ENCODE measurements at places on chromosomes 5 and 9.
A peak's percentile ranks its signal among the peaks of the same experiment; 100 is the strongest.

- no peak for DNase-seq
Observed at GRCh38 chr9:10041726-10042229, 571.0 kb downstream of the PTPRD start.

DNA sequence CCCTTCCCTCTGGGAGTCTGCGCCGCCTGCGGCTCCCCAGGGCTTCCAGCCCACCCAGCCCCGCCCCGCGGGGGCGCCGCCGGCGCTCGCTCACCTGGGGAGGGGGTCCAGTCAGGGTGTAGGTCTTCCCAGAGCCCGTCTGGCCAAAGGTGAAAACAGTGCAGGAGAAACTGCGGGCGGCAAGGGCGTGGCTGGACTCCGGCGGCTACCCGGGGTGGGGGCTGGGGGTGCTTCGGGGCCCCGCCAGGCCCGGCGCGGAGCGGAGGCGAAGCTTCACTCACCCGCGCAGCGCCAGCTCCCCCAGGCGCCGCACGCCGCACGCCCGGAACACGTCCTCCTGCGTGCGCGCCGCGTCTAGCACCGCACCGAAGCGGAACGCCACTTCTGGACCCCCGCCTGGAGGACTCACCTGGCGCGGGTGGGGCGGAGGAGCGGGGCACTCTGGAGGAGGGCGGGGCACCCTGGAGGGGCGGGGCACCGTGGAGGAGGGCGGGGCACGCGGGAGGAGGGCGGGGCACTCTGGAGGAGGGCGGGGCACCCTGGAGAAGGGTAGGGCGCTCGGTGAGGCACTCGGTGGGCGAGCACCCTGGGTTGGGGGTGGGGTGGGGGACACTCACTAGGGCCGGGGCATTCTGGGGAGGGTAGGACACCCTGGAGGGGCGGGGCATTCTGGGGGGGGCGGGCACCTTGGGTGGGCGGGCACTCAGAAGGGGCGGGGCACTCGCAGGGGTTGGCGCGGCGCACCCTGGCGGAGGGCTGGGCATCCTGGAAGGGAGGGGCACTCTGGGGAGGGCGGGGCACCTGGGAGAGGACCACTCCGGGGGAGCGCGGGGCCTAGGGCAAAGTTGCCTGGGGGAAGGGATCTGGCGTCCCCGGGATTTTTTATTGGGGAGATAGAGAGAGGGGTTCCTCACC is 814 bp downstream of the KIF12 start:
- no peak for DNase-seq

GRCh38 chr9:95696701-95697100 is 178.8 kb upstream of the ERCC6L2 start:
- DNase-seq, result no peak

DNA sequence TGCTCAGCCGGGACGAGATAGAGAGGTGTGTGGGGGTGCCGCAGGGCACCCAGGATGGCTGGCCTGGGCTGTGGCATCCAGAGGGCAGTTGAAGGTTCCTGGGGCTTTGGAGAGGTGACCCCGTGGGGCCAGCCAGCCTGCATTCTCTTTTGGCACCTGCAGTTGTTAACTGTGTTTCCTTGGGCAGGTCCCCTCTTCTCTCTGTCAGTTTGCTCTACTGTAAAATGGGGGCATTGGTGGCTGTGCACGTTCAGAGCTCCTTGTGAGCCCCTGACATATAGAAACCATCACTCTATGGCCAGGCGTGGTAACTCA is 8.5 kb downstream of the ZDHHC12 start:
- no peak for DNase-seq

GRCh38 chr5:172420235-172420939 is 33.9 kb downstream of the SH3PXD2B start:
- no peak for DNase-seq

- no peak for DNase-seq
Observed at GRCh38 chr5:39424736-39425637, at the start of gene DAB2. TSS of gene DAB2 (minus strand) at chr5:39424980. CDS start at chr5:39394320, 30,660 bp downstream.

DNA sequence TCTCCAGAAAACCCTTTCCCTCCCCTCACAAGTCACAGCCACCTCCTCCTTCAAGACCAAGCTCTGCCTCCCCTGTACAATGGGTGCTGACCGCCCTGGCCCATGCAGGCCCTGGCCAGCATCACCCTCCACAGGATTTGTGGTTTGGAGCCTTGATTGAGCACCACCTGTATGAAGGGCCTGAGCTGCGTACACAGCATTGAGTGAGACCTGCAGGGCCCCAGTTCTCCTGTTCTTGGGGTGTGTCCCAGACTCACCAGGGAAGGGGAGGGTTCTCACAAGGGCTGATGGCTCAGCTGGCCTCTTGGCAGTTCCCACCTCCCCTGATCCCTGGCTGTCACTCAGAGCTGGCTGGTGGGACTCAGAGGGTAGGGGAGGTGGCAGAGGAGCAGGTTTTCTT is 63.7 kb upstream of the IER5L start:
- DNase-seq, result no peak

GRCh38 chr5:57833489-57833888 is 350.9 kb upstream of the ACTBL2 start:
- no peak for DNase-seq

DNA sequence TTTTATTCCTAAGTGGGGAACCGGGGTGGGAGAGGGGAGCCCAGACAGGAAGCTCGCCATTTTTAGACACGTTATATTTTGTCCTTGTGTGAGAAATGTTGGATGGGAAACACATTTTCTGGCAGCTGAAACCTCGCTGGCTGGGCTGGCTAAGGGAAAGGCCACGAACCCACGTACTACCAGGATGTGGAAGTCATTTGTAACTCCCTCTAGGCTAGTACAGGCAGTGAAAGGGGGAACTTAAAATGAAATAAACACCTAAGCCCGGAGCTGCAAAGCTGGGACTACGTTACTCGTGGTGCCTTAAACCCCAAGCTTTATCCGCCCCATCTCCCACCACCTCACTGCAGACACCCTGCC is 42.5 kb downstream of the TMEM174 start:
- DNase-seq, result no peak

GRCh38 chr9:27382975-27383374 is 86.0 kb upstream of the EQTN start:
- no peak for DNase-seq

- DNase-seq, result no peak
Observed at GRCh38 chr5:104126980-104127379, 564.4 kb upstream of the NUDT12 start.

GRCh38 chr5:179403426-179404147 is 58.3 kb upstream of the ADAMTS2 start:
- no peak for DNase-seq

DNA sequence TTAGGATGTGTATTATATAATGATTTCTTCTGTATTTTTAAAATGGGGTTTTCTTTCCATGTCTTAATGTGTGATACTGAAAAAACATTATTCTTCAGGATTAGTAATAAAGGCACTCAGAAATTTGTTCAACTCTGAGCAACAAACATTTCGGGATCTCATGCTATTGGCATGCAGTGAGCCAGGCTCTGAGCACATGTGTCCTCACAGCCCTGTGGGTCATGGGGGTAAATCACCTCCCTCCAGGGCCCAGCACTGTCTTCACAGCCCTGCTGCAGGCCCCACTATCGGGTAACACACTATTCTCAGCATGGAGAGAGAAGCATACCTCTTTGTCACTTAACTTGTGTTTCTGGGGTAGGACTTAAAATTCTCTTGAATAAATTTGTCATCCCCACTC is 14.0 kb downstream of the TMEM174 start:
- DNase-seq, result no peak

- DNase-seq, result peak; percentile 15
Observed at GRCh38 chr5:163505049-163505367, 411 bp upstream of the MAT2B start.

- no peak for DNase-seq
Observed at GRCh38 chr9:123998970-123999621, 12.5 kb upstream of the LHX2 start.

DNA sequence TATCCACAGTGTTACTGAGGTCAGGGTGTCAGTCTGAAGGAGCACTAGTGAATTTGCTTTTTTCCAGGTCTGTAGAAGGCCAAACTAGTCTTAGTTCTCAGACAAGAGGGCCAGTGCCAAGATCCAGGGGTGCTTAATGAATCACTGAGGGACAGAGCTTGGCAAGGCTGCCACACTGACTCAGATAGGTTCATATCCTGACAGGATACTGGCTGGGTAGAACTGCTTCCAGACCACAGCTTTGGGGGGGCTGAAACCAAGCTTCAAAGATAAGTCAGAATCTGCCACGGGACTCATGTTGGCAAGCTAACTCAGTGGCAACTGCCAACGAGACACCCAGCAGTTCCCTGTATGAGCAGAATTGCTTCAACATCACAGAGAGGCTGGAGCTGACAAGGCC is 1125.4 kb downstream of the EFNA5 start:
- DNase-seq, result no peak

- DNase-seq, result no peak
Observed at GRCh38 chr9:91951944-91952520, 2.0 kb upstream of the ROR2 start.

- no peak for DNase-seq
Observed at GRCh38 chr9:90070931-90071660, 466.3 kb downstream of the GADD45G start.

- DNase-seq, result no peak
Observed at GRCh38 chr5:170632266-170632984, 128.6 kb downstream of the KCNIP1 start.

DNA sequence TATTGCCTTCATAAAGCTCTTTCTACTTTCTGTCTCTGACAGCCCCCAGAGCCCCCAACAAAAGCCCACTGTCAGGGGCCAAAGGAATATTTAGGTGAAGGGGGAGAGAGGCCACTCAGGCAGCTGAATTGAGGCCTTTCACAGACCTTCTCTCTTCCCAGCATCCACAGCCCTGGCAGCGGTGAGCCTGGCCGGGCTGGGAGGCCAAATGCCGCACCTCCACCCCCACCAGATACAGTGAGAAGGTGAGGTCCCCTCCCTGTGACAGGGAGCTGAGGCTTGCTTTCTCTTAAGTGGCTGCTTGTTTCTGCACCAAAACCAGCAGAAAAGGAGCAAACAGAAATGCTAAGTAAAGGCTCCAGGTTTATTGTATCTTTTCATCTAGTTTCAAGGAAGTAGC is 168.1 kb downstream of the ROR2 start:
- no peak for DNase-seq

DNA sequence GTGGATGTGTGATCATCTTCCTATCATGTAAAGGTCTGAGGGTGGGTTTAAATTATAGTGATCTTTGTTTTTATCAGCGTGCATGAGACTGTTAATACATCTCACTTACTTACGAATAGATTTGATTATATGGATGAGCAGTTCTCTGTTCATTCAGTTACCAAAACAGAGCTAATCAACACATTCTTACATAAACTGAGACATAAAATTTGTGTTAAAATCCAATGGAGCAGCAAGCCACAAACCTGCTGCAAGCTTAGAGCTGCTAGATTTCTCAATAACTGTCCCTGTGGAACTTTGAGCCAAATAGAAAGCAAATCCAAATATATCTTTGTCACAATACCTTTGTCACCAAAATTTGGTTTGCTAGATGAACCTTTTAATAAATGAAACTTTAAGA is 50.1 kb downstream of the NUDT12 start:
- DNase-seq, result no peak

DNA sequence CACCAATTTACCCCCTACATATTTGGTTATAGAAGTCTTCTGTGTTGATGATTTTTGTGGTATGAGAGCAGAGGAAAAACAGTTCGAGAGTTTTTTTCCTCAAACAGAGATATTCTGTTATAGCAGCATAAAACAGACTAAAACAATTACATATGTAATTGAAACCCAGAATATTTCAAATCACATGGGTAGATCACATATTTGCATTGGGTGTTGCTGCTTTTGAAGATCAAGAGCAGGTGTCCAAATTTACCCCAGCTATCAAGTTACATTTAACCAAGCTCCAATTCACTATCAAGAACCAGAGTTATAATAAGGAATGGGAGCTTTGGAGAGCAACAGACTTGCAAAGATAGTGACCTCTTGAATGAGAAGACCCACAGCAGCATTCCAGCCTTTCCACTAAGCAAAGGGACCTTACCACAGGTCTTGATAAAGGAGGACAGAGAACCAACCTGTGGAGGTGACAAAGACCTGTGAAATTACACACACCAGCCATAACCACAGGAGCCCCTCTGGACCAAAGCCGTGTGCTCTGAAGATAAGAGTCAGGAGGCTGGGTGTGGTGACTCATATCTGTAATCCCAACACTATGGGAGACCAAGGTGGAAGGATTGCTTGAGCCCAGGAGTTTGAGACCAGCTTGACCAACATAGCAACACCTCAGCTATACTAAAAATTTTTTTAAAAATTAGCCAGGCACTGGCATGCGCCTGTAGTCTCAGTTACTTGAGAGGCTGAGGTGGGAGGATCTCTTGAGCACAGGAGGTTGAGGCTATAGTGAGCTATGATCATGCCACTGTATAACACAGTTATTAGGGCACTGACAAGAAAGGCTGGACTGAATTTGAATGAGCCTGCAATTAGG is 4.0 kb upstream of the CCL28 start:
- no peak for DNase-seq

- no peak for DNase-seq
Observed at GRCh38 chr5:154189256-154189818, 1.2 kb upstream of the GALNT10 start.

- DNase-seq, result no peak
Observed at GRCh38 chr5:1786621-1787471, 12.8 kb downstream of the MRPL36 start.

DNA sequence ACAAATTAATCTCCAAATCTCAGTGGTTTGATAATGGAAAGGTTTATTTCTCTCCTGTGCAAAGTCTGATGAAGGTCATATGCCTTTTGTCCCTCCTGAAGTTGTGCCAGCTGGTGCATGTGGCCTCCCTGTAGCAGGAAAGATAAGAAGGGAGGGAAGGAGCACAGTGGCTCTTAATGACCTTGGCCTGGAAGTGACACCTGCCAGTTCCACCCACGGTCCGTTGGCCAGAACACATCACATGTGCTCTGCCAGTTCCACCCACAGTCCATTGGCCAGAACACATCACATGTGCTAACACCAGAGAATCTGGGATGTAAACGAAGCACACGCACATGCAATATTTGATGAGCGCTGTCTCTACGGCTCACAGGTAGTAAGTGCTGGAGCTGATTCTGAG is 130.9 kb downstream of the DOCK2 start:
- DNase-seq, result no peak

GRCh38 chr9:13529321-13530104 is 250.0 kb upstream of the MPDZ start:
- no peak for DNase-seq

DNA sequence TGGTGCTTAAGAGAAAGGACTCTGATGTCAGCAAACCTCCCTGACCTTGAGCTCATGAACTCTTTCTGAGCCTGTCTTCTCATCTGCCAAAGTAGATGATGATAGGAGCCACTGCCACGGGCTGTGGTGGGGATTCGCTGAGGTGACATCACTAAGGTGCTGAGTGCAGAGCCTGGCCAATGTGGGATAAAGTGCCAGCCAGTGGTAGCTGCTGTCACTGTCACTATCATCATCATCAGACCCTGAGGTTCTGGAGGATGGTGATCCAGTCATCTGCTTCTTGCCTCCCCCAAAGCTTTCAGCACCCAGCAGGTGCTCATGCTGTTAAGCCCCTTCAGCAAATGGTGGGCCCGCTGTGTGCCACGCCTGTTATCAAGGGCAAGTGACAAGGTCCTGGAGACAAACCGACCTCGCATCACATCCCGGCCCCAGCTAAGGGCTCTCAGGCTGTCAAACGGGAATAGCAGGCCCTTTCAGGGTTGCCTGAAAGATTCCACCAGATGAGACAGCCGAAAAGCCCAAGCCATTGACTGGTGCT is 6.4 kb downstream of the FPGS start:
- no peak for DNase-seq

GRCh38 chr9:76289042-76289441 is 105.2 kb downstream of the RFK start:
- no peak for DNase-seq

- DNase-seq, result no peak
Observed at GRCh38 chr5:97022898-97023297, 87.0 kb downstream of the LNPEP start.

Measured in activated T-helper 9 cell treated with anti-CD3 and anti-CD28 coated beads, Interleukin-2, amount 50 U/mL, for 16 hours (primary cell).